ENCODE measurements at places on chromosomes 5 and 9.

GRCh38 chr9:14080959-14081542 is 232.9 kb downstream of the NFIB start:
- no peak for DNase-seq

GRCh38 chr5:42912184-42912798 is 100.6 kb upstream of the SELENOP start:
- peak; percentile 71 for DNase-seq

DNA sequence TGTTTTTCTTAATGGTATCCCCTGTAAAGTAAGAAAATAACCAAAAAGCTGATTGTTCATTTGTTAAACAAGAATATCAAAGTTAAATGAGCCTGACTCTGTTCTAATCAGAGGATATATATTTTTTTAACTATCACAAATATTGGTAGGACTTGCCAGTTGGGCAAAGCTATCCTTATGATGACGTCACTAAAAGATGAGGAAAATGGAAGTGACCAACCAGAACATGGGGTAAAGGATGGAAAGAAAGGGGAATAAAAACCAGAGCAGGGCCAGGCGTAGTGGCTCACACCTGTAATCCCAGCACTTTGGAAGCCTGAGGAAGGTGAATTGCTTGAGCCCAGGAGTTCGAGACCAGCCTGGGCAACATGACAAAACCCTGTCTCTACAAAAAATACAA is 811.6 kb upstream of the DMAC1 start:
- DNase-seq, result no peak

- no peak for DNase-seq
These were observed 39.5 kb downstream of the MEGF10 start for GRCh38 chr5:127330116-127330515.

GRCh38 chr5:171762903-171763302 is 22.7 kb upstream of the SMIM23 start:
- DNase-seq, result no peak

DNA sequence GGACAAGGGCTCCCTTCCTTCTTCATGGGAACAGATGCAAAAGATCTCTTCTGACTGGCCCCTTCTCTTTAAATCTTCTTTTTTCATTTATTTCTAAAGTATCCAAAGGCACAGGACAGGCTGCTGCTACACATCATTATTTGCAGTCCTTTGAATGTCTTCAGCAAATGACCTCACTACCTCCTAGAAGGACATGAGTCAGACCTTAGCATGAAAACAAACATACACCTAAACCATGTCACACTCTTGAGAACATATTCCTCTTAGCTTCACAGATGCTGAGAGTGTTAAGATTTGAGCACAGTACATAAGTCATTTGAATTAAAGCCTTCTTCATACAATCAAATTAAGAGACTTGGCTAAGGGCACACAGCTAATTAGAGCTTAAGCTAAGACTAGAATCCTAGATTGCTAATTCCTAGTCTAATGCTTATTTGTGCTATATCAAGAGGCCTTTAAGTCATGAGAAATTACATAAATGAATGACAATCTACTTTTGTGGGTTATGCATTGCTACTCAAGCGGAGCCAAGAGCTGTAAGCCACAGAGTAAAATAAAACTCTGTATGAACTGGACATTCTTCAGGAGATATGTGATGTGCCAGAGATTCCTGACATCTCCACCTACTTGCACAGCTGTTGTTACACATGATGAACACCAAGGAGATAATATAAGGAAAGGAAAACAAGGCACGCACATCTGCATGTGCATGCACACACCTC is 109.1 kb upstream of the PTGER4 start:
- no peak for DNase-seq

- DNase-seq, result no peak
These were observed 617.1 kb downstream of the PRELID2 start for GRCh38 chr5:145218019-145218418.

- DNase-seq, result no peak
These were observed 53.2 kb downstream of the MEF2C start for GRCh38 chr5:88829775-88830174.

GRCh38 chr9:99197987-99198386 is 23.8 kb downstream of the ALG2 start:
- DNase-seq, result no peak

GRCh38 chr5:166436872-166437271 is 1854.6 kb upstream of the WWC1 start:
- no peak for DNase-seq

Data from T47D (cell line).